ENCODE measurements at places on chromosomes 5 and 9. TPM values are rescaled to one million over a fixed set of nuclear protein-coding genes. Genes with fewer than 3 reads are reported as not detected.

DNA sequence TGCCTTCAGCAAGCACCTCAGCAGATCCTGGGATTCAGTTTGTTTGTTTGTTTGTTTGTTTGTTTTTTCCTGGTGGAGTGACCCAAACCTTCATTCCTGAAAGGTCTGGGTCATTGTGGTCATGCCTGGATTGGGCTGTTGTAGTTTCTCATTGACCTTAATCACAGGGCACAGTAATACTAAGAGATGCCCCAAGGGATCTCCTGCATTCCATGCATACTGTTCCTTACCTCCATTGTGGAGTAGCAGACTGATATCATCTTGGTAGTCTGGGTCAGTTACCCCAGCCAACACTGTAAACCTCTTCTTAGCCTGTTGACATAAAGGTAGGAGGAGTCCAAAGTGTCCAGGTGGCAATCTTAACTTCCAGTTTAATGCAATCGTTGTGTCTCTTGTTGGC lies 1466.7 kb upstream of the CDH9 start:
- no peak for DNase-seq

- DNase-seq, result peak; percentile 88
Measured at GRCh38 chr5:154220625-154221024, 30.1 kb downstream of the GALNT10 start.

DNA sequence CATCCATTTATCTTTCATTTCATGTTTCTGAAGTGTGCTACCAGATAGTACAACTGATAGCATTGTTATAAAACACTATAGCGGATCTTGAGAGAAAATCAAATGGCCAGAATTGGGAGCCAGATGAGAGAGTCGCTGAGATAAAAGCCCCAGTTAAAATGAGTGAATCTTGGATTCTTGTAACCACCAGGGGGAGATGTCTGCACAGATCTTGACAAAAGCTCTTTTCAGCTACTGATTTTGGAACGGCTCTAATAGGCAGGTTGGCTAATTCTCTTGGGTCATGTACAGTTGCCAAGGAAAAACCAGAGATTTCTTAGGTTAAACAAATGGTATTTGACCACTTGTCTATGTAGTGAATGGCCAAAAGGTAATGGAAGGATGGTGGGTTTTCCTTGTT lies 21.7 kb downstream of the F2RL2 start:
- DNase-seq, result peak; percentile 46

DNA sequence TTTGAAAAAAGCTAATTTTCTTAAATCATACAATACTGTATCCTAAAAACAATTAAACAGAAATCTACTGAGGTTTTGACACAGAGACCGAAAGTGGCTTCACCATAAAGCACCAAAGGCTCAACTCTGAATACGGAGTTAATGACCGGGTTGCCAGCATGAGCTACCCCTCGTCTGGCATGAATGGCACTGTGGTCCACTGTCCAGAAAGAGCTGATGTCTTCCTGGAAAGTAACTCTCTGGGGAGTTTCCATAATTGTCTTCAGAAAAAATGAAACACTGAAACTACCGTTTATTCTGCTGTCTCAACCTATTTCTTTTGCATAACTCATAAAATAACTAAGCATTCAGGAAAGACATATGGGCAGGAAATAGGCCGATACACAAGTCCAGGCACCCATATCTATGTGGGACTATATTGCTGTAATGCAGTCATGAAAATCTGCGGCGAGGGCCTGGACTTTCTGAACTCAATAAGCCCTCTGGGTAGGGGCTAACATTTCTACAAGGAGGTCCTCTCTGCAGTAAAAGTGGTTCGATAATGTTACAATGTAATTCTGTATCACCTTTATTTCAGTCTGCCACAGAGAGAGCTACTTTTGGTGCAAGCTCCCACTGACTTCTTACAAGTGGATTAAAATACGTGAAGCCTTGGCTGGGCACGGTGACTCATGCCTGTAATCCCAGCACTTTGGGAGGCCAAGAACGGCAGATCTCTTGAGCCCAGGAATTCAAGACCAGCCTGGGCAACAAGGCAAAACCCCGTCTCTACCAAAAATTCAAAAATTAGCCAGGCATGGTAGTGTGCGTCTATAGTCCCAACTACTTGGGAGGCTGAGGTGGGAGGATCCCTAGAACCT lies 52.4 kb downstream of the ANKH start:
- no peak for DNase-seq

- peak; percentile 48 for DNase-seq
Measured at GRCh38 chr5:180059326-180059725, 12.2 kb downstream of the RNF130 start.

GRCh38 chr9:128091144-128091543 lies 23.1 kb downstream of the SLC25A25 start:
- DNase-seq, result peak; percentile 92

GRCh38 chr5:34676416-34676815 lies 20.3 kb downstream of the RAI14 start:
- peak; percentile 79 for DNase-seq

DNA sequence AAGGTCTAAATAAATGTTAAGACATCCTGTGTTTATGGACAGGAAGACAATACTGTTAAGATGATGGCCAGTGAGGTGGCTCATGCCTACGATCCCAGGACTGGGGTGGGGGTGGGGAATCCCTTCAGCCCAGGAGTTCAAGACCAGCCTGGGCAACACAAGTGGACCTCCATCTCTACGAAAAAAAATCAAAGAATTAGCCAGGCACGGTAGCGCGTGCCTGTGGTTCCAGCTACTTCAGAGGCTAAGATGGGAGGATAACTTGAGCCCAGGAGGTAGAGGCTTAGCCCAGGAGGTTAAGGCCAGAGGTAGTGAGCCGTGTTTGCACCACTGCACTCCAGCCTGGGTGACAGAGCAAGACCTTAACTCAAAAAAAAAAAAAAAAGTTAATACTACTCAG lies 5.3 kb downstream of the ROR2 start:
- no peak for DNase-seq

- no peak for DNase-seq
Measured at GRCh38 chr9:16817514-16817913, 53.0 kb downstream of the BNC2 start.

DNA sequence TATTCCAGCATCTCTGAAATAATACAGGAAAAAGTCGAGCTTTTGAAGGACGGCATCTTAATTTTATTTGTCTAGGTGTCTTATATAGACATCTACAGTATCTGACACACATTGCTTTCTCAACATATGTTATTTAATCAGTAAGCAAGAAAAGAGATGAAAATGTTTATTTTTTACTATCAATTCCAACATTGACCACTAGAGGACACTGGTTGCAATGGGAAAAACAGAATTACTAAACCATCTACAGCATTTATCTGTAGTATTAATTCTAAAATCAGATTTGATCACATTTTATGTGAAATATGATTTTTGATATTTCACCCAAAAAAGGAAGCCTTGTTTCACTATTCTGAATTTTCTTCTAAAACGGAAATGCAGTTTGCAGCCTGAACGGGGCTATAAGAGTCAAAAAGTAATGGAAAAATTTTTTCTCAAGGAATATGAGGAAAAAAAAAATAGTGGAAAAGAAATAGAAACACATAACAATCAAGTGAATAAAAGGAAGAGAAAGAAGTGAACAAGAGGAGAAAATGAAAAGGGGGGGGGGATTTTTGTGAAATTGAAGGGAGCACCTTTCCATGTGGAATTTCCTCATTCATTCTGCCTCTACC lies 98.6 kb downstream of the OSTF1 start:
- no peak for DNase-seq

- no peak for DNase-seq
Measured at GRCh38 chr5:2003690-2004365, 121.1 kb upstream of the IRX4 start.

- no peak for DNase-seq
Measured at GRCh38 chr5:77852068-77852513, 76.0 kb upstream of the TBCA start.

GRCh38 chr5:150700594-150701377 lies at the start of gene RBM22:
TSS of gene RBM22 (minus strand) at chr5:150701062. CDS start at chr5:150700985, 77 bp downstream.
- peak; percentile 77 for DNase-seq

- DNase-seq, result peak; percentile 39
Measured at GRCh38 chr9:88266416-88266815, 121.8 kb upstream of the SPIN1 start.

GRCh38 chr5:124819201-124819600 lies 72.8 kb upstream of the ZNF608 start:
- no peak for DNase-seq

GRCh38 chr5:128579093-128579492 lies 41.0 kb upstream of the FBN2 start:
- peak; percentile 76 for DNase-seq

DNA sequence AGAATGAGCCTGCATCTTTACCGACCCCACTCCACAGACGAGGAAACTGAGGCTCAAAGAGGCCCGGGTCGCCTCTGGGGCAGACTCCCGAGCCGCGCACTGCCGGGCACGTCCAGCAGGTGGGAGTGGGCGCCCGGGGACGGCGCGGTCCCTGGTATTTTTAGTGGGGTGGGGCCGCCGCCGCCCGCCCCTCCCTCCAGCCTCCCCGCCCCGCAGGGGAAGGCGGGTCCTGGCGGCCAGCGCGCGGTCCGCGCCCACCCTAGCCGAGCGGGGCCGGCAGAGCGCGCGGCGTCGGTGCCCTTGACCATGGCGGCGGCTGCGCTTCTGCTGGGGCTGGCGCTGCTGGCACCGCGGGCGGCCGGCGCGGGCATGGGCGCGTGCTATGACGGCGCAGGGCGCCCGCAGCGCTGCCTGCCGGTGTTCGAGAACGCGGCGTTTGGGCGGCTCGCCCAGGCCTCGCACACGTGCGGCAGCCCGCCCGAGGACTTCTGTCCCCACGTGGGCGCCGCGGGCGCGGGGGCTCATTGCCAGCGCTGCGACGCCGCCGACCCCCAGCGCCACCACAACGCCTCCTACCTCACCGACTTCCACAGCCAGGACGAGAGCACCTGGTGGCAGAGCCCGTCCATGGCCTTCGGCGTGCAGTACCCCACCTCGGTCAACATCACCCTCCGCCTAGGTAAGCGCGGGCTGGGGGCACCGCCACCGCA lies at the start of gene LAMC3:
Gene LAMC3, plus strand, starts transcription at position 266 of the 710 bp plus-strand sequence. Its CDS starts 41 bp downstream, at position 307.
- no peak for DNase-seq

- no peak for DNase-seq
Measured at GRCh38 chr5:164234321-164234720, 728.9 kb downstream of the MAT2B start.

- no peak for DNase-seq
Measured at GRCh38 chr5:54728588-54728915, 211.0 kb downstream of the SNX18 start.

DNA sequence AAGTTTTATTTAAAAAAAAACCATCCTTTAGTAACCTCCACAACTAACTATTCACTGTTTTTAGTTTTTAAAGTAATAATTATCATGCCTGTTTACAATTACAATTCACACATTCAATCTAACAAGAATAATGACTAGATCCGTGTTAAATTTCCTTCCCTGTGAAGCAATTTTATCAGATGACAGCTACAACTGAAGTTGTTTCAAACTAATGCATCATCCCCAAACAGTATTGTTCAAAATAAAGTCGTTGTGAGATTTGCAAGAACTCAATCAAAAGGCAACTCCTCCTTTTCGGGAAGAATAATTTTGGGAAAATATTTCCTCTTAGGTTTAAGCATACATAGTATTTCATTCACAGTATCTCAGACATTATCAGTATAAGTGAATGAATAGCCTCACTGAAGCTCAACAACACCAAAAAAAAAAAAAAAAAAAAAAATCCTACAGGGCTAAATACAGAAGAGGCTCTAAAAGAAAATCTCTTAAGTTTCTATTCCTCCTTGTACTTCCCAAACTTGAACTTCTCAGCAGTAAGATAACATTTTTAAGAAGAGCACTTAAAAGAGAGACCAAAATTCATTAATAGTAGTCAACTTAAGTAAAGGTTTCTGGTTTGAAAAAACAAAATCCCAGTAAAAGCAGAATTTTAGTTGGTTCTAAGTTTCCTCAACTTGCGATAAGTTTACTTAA lies 9.4 kb downstream of the C9orf72 start:
- DNase-seq, result no peak

GRCh38 chr9:97307500-97308163 lies at the start of gene CCDC180:
TSS of gene CCDC180 (plus strand) at chr9:97307659. CDS start at chr9:97308064, 405 bp downstream.
- DNase-seq, result no peak

DNA sequence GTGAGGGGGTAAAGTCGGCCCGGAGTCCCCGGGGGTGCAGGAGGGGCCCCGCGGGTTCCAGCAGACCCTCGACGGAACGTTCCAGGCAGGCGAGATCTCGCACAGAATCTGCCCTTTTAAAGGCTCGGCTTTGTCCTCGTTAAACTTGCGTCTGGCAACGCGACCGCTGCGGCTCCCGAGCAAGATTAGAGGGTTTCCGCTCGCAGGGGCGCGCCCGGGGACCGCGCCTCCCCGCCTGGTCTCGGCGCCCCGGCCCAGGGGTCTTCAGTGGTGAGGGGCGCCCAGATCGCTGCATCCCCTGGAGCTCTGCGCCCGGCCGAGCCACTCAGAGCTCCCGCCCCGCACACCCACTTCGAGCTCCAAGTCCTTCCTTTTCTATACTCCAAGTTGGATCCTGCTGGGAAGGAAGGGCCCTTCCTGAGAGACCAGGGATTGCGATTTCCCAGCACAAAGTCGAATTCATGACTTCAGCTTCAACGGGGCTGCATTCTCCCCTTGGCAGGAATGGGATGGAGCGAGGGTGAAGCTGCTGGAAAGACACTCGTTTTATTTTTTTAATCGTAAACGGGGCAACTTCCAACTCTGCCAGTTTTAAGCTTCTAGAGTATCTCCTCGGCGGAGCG lies 11.3 kb downstream of the PROP1 start:
- DNase-seq, result no peak

GRCh38 chr9:116149844-116150243 lies 3.7 kb upstream of the PAPPA start:
- no peak for DNase-seq

DNA sequence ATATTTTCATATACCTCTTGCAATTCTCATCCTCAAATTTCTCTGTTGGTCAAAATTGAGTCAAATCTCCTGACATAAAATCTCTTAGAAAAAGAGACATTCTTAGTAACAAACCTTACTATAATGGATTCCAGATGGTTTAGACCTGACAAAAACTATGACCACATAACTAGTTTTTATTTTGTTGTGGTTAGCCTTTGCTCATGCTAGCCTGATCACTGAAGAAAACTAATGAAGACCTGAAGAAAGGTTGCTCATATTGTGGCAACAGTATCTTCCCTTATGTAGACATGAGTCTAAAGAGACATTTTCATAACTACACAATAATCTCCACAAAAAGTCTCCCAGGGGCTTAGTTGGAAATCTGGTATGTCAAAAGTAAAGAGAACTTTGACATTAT lies 274.1 kb upstream of the TMEM161B start:
- DNase-seq, result peak; percentile 52

GRCh38 chr5:32020946-32021345 lies 153.2 kb downstream of the GOLPH3 start:
- no peak for DNase-seq

- DNase-seq, result no peak
Measured at GRCh38 chr5:150064681-150065220, 21.6 kb downstream of the CSF1R start.

- no peak for DNase-seq
Measured at GRCh38 chr5:79386679-79387078, 127.3 kb downstream of the HOMER1 start.

The SLC6A19 gene
- not detected for total RNA-seq

The GKAP1 gene
- total RNA-seq, result 1.2 TPM

The CCL27 gene
- not detected for total RNA-seq

The TRAF1 gene
- total RNA-seq, result 4.2 TPM

The RALGDS gene
- total RNA-seq, result 41.2 TPM

The FBLL1 gene
- total RNA-seq, result 3.3 TPM

The ZDHHC11 gene
- total RNA-seq, result 10.3 TPM

The HAVCR2 gene
- 10.0 TPM for total RNA-seq

The C5orf58 gene
- total RNA-seq, result not detected

The CARTPT gene
- not detected for total RNA-seq

The ENTPD2 gene
- 0.55 TPM for total RNA-seq

The OTULINL gene
- total RNA-seq, result 2.8 TPM

The F12 gene
- total RNA-seq, result 3.0 TPM

The GARIN3 gene
- not detected for total RNA-seq

The SLC36A3 gene
- total RNA-seq, result not detected

Data from astrocyte (in vitro differentiated cells and primary cell).